ENCODE measurements at places on chromosomes 2 and 18.
A peak's percentile ranks its signal among the peaks of the same experiment; 100 is the strongest.

GRCh38 chr2:40041422-40042382 lies 262.6 kb upstream of the THUMPD2 start:
- H3K27ac ChIP-seq, result no peak overlapping the region
- H3K36me3 ChIP-seq, result no peaks in the 10 kb centered on the region
- no peak for DNase-seq

DNA sequence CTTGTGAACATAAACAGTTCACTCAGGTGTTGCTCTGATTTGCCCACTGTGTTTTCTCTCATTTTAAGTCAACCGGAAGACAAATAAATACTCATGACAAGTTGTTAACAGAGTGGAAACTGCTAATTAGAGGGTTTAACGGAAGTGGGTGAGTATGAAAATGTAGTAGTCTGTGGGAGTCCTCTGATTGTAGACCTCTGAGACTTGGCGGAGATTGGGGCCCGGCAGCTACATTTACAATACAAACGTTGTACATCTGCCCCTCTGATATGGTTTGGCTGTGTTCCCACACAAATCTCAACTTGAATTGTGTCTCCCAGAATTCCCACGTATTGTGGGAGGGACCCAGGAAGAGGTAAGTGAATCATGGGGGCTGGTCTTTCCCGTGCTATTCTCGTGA lies 107.3 kb upstream of the FAM98A start:
- H3K36me3 ChIP-seq, result no peaks in the 10 kb centered on the region
- no peak overlapping the region for H3K27ac ChIP-seq

DNA sequence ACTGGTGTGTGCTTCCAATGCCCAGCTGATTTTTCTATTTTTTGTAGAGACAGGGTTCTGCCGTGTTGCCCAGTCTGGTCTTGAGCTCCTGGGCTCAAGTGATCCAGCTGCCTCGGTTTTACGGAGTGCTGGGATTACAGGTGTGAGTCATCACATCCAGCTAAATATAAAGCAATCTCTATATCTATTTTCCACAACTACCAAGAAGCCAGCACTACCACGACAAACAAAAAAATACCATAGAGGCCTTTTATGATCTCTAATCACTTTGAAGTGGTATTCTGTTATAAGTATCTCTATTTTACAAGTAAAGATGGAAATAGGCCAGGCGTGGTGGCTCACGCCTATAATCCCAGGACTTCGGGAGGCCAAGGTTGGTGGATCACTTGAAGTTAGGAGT lies 34.7 kb downstream of the C2orf74 start:
- no peak overlapping the region for H3K27ac ChIP-seq
- H3K4me1 ChIP-seq, result no peaks in the 10 kb centered on the region
- no peak overlapping the region for H3K4me3 ChIP-seq
- no peaks in the 10 kb centered on the region for H3K27me3 ChIP-seq

- no peak overlapping the region for H3K4me3 ChIP-seq
- DNase-seq, result no peak
- no peak overlapping the region for H3K27ac ChIP-seq
- no peaks in the 10 kb centered on the region for H3K27me3 ChIP-seq
Observed at GRCh38 chr2:231170055-231170454, 28.4 kb upstream of the ARMC9 start.

DNA sequence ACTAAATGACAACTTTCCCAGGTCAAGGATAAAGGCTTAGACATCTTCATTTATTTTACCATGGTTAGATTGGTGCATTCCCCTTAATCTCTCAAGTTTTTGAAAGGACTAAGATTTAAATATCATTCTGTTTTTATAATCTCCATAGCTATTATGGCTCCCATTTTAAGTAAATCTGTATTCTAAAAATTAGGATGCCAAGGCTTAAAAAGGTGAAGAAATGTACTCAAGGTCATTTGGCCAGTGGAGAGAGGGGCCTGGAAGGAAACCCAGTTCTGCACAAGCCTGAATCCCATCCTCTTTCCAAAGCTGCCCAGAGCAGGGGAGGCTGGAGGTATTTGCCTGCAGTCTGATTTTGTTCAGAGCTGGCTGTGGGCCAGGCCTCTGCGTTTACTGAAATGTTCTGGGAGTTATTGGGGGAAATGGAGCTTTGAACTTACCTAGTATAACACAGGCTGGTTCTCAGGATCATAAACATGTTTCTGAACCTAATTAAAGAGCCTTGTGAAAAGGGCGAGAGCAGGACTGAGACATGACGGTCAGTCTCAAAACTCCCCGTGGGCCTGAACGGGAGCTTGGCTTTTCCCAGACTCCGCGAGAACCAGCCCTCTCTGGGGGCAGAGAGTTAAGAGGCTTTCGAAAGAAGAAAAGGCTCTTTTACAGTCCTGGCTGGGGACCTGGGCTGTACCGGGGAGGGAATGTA lies 85.6 kb downstream of the DDX1 start:
- H3K4me3 ChIP-seq, result no peak overlapping the region
- no peaks in the 10 kb centered on the region for H3K27me3 ChIP-seq
- no peak overlapping the region for H3K27ac ChIP-seq
- H3K36me3 ChIP-seq, result no peaks in the 10 kb centered on the region

- no peaks in the 10 kb centered on the region for H3K36me3 ChIP-seq
- no peaks in the 10 kb centered on the region for H3K27me3 ChIP-seq
- no peak for DNase-seq
- no peaks in the 10 kb centered on the region for H3K4me1 ChIP-seq
Observed at GRCh38 chr2:23412556-23413155, 27.7 kb downstream of the KLHL29 start.

- no peak overlapping the region for H3K27ac ChIP-seq
- H3K36me3 ChIP-seq, result no peaks in the 10 kb centered on the region
- H3K27me3 ChIP-seq, result no peaks in the 10 kb centered on the region
- peaks cover 16% of the 10 kb centered on the region for H3K4me1 ChIP-seq
Observed at GRCh38 chr2:47086054-47086471, 69.0 kb downstream of the STPG4 start.

- H3K4me3 ChIP-seq, result no peak overlapping the region
- no peaks in the 10 kb centered on the region for H3K27me3 ChIP-seq
- no peaks in the 10 kb centered on the region for H3K36me3 ChIP-seq
- no peak overlapping the region for H3K27ac ChIP-seq
- no peaks in the 10 kb centered on the region for H3K4me1 ChIP-seq
Observed at GRCh38 chr18:28399781-28400362, 222.9 kb upstream of the CDH2 start.

GRCh38 chr2:13481201-13481600 lies 764.5 kb downstream of the TRIB2 start:
- H3K27ac ChIP-seq, result no peak overlapping the region
- DNase-seq, result no peak
- no peak overlapping the region for H3K4me3 ChIP-seq
- H3K27me3 ChIP-seq, result no peaks in the 10 kb centered on the region
- no peaks in the 10 kb centered on the region for H3K36me3 ChIP-seq

GRCh38 chr18:24660956-24661355 lies 200.5 kb downstream of the HRH4 start:
- H3K36me3 ChIP-seq, result no peaks in the 10 kb centered on the region
- peak; percentile 23 for DNase-seq
- H3K27ac ChIP-seq, result peak overlapping the region; percentile 84
- no peaks in the 10 kb centered on the region for H3K27me3 ChIP-seq

GRCh38 chr18:57649556-57650500 lies 28.2 kb upstream of the NARS1 start:
- DNase-seq, result no peak
- no peaks in the 10 kb centered on the region for H3K36me3 ChIP-seq
- no peaks in the 10 kb centered on the region for H3K4me1 ChIP-seq
- H3K27ac ChIP-seq, result no peak overlapping the region

- peak overlapping the region; percentile 50 for H3K27ac ChIP-seq
- no peaks in the 10 kb centered on the region for H3K27me3 ChIP-seq
- H3K4me1 ChIP-seq, result no peaks in the 10 kb centered on the region
- no peak overlapping the region for H3K4me3 ChIP-seq
Observed at GRCh38 chr2:46097714-46098480, 199.3 kb upstream of the EPAS1 start.

Measured in thymus (tissue), 14 donors.